Substantia nigra (tissue), 51 donors: ENCODE measurements at places on chromosomes 12 and 14.
A peak's percentile ranks its signal among the peaks of the same experiment; 100 is the strongest.

GRCh38 chr12:53389702-53390101 lies 9.7 kb downstream of the SP1 start:
- DNase-seq, result no peak

DNA sequence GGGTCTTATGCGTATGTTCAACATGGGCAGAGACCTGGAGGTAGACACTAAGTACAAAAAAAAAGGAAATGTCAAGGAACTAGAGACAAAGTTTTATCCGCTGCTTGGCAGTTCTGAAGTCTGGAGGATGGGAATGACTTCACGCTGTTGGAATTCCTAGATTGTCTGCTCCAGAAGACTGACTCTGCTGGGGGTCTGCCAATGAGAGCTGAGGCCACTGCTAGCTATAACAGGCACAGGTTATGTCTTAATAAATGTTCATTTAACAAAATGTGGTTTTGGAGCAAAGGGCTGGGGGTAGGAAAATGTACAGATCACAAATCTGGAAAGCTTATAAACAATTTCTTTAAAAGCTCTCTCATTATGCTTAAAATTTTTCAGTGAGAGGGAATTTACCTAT lies 5.9 kb downstream of the RNASE8 start:
- no peak for DNase-seq

- DNase-seq, result no peak
Measured at GRCh38 chr12:116547955-116548501, 11.2 kb upstream of the MAP1LC3B2 start.

DNA sequence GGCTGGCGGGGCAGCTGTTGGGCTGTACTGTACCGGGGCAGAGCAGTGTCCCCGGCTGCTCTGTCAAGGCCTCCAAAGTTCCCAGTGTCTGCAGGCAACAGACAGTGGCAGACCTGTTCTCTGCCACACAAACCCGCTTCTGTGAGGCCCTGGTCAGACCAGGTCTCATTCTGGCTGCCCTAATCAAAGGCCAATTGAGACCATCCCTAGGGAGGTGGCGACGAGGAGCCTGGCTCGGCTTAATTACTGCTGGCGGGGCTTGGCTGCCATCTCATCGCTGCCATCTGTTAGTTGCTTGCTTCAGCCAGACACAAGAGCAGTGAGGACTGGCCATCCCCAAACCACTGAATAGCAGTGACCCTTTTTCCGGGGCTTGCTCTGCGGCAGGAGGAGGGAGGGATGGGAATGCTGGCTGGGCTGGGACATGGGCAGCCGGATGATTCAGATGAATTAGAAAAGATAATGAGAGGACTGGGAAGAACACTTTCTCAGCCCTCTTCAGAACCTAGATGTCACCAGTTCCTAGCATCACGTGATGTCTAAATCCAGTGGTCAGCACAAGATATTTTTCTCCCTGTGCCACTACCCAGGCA lies 24.5 kb downstream of the ERG28 start:
- no peak for DNase-seq

DNA sequence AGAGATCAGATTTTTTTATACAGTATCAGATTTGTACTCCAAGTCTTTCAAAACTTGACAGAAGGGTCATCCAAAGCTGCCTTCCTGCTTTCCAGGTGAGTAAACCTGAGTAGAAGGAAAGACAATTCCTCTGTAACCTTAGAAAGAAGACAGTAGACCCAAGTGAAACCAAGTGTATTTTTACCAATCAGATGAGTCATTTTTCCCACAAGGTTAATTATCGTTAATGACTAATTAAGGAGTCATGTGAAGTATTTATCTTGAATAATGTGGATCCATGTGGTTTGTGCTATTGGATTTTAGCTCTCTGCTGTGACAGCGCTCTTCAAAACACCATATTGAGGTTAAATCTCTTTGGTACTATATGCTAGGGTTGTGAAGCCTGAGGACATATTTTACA lies 74.0 kb upstream of the PELI2 start:
- no peak for DNase-seq

- DNase-seq, result peak; percentile 99
Measured at GRCh38 chr12:57520053-57520818, at the start of gene DDIT3. TSS of gene DDIT3 (minus strand) at chr12:57520514. CDS start at chr12:57517406, 3,108 bp downstream.

GRCh38 chr12:59486827-59487226 lies 109.0 kb upstream of the SLC16A7 start:
- no peak for DNase-seq
